ENCODE measurements at places on chromosomes 12 and 14.

DNA sequence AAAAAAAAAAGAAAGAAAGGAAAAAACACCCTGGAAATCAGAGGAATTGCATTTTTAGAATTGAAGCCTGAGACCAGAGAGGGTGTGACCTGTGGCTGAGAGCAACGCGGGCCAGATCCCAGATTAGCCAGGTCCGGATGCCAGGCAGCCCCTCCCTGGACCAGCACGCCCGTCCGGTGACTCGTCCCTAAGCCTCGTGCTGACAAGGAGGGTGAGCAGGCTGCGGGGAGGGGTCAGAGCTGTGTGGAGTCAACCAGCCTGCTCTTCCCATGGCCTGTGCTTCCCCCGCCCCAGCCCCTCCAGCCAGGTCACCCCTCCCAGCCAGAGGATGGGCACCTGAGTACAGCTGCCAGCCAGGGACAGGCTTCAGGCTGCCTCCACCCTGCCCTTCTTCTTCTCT, 4.2 kb upstream of the KLC1 start:
- DNase-seq: peak; percentile 51

DNA sequence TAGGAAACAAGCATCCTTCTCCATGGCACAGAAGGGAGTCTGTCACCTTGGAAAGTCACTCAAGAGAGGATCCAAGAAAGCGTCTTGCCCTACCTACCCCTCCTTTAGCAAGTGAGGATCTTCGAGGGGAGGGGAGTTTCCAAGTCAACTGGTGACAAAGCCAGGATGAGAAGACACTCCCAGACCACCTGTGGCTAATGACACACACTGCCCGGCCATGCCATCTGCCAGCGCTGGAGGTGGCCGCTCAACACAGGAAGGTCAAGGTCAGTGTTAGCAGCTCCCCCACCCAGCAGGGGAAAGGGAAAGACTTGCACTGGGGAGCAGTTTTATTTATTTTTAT, 41.3 kb downstream of the ELK3 start:
- no peak for DNase-seq

DNA sequence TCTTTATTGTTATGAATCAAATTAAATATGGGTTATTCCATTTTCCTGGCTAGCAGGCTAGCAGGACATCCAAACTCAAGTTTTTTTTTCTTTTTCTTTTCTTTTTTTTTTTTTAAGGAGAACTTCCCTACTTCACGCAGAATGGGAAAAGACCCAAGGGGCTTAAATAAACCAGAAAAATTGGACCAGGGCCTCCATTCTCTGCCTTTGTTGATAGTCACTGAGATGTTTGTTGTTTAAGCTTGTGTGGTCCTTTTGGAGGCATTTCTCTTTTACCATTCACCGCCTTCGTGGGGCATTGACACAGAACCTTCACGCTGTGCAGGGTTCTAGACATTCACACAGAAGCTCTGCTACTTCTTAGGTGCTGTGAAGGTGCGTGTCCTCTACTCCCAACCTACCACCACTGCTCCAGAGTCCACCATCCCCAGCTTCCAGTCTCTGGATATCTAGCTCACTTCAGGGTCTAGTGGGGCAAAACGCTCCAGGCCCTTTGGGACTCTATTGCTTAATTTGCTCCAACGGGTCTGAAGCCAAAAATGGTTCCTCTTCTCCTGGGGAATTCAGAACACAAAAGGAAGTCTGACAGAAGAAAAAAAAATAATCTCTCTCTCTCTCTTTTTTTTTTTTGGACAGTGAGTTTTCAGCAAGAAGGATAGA, 301.3 kb downstream of the AEBP2 start:
- DNase-seq: no peak

DNA sequence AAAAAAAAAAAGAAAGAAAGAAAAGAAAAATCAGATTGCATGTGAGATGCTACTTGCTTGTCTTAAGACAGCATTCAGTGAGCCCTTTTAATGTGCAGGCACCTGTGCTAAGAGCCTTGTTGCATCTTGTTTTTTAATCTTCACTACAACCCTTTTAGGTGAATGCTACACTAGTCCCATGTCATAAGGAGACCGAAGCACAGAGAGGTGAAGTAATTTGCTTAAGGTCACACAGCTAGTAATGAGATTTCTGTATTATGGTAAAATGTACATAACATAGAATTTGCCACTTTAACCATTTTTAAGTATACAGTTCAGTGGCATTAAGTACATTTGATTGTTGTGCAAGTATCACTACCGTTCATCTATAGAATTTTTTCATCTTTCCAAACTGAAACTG, 32.1 kb upstream of the PWP1 start:
- DNase-seq: no peak

DNA sequence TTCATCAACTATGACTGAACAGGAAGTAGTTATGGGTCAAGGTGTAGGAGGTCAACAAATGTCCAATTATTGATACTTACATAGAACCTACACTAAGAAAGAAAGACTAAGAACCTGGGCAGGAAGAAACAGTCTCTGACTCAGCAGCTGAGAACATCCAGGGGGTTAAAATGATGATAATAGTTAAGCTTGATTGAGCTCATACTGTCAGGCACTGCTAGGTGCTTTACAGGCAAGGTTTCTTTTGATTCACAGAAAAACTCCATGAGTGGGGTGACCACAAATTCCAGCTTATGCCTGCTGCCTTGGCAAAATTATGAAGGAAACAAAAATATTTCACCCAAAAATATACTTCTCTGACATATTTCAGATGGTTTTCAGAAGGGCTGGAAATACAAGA, 75.0 kb downstream of the ACADS start:
- DNase-seq: no peak

- DNase-seq: peak; percentile 47
Measured at GRCh38 chr14:24662753-24663152, 28.8 kb upstream of the GZMB start.

DNA sequence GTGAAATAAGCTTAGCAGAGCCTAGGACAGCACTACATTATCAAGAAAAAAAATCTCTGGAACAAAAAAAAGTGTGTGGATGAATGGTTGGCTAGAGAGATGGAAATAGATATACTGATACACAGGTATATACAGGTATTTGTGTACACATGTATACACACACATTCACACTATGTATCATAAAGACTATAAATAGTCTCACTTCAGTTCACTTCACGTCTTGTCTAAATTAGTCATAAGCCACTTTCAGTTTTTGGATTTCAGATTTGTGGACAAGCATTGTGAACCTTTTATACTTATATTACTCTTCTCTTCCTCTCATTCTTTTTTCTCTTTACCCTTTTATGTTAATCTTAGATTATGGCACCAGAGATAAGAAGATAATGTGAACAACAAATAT, 41.8 kb upstream of the SLC6A15 start:
- DNase-seq: no peak

- DNase-seq: no peak
Measured at GRCh38 chr12:49154221-49154620, 23.0 kb upstream of the TUBA1B start.

GRCh38 chr12:29863665-29864064, 79.9 kb upstream of the TMTC1 start:
- DNase-seq: no peak

DNA sequence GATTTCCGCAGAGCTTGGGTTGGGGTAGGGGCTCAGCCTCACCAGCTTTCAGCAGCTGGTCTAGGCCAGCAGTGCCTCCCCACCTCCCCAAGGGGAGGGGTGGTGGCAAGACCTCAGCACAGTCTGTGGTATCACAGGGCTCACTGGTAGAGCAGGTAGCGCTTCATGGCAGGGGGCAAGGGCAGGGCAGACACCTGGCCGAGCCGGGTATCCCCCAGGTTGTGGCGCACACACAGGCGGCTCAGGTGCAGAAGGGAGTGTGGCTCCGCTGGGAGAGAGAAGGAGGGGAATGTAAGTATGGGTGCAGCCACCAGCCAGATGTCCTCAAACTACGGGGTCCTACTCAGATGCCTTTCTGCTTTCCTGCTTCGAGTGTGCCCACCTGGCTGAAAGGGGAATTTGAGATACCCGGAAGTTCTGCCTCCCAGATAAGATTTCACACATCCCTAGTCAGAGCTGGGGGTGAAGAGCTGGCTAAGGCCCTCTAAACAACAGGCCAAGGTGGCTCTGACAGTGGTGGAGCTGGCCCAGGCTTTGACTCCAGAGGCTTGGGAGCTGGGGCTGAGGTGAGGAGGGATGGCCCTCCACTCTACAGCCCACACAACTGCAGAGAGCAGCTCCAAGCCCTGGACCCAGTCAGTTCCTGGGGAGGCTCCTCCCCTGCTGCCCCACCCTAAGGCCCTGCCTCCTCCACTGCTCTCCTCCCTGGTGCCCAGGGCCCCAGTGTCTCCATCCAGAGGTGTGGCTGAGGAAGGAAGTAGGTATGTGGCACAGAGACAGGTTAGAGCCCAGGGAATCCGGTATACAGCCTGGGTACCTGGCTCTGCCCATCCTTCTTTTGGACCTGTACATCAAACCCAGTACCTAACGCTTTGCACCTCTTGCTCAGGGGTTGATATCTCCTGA, 1.8 kb downstream of the SPSB2 start:
- no peak for DNase-seq
